HEK293T (cell line): ENCODE measurements at places on chromosomes 6 and 20.
A peak's percentile ranks its signal among the peaks of the same experiment; 100 is the strongest.

DNA sequence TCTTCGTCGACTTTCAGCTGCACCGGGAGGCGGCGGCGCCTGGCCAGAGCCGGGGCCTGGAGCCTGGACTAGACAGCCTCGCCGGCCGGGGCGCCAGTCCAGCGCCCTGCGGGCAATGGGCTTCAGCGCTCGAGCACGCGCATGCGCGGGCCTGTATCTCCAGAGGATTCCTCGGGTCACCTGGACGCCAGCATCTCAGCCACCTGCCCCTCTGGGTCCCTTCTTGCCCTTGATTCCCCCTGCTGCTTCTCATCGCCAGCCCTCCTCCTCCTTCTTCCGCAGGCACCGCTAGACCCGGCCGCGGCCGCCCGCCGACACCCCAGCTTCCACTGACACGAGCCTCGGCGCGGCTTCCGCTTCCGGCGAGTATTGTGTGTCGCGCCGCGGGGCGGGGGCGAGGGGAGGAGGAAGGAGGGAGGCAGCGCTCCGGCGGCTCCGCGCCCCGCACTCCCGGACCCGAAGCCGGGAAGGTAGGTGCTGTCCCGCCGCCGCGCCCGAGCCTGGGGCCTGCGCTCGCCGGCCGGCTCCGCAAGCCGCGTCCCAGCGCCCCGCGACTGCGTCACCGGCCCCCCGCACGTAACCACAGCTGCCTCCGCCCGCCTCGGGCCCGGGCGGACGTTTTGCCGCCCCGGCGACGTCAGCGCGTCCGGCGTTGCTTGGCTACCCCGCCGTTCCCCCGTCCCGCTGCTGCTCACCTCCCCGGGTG is at the start of gene TRIM39:
TSS of gene TRIM39 (plus strand) at position 402 of the 706 bp plus-strand sequence. CDS start 2,391 bp downstream, outside the sequence.
- DNase-seq: peak; percentile 83

GRCh38 chr20:9021699-9022098 is 47.2 kb upstream of the PLCB4 start:
- DNase-seq: no peak

DNA sequence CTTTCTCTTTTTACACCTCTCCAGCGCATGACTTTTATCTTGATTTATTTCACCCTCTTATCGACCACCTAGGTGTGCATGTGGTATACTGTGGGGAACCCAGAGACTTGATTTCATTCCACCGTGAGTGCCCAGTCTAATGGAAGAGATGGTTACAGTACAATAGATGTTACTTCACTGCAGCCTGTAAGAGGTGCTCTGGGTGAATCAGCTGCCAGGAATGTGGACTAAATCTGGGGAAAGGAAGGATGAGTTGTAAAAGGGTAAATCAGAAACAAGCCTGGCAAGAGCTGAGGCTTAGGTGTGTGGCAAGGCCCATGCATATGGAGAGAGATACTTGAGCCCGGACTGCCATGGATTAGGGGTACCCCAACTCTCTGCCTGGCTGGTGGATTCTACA is 7.4 kb downstream of the STK35 start:
- no peak for DNase-seq

DNA sequence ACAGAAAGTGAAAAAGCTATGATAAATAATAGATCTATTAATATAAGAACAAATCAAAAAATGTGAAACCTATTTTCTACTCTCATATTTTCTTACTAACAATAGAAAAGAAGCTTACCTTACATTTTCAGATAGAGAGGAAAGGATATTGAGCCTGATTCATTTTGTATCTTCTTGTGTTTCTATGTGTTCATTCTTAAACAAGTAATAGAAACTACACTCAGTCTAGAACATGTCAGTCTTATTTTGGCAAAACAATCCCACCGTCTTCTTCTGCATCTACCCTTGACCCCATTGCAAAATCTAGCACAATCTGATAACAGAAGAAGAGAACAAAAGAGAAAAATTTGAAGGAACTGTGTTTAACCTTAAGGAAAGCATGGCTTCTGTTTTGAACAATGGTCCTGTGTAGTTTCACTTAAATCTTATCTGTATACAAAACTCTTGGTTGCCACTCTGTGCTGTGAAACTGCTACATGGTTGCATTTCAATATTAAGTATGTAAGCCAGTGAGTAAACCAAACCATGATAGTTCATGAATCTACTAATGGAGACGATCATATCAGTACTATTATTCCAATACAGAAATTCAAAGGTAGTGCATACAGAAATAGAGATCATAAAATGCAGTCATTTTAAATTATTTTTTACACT is 69.5 kb upstream of the LGSN start:
- no peak for DNase-seq

- DNase-seq: peak; percentile 25
Observed at GRCh38 chr6:14863902-14864850, 381.7 kb upstream of the JARID2 start.

DNA sequence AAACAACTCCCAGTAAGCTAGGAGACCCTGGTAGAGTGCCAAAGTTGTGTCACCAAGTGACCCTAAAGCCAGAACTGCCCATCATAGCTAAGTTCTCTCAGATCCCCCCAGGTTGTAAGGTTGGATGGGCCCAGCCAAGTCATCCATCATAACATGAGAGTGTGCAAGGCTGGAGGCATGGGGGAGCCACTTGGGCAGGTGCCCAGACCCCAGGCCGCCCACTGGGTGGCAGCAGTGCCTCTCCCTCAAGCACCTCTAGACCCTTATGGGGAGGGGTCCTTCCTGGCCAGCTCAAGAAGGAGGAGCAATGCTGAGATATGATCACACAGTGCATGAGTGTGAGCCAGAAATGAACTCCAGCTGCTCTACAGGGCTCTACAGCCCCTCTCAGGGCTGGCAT is 154.5 kb downstream of the MYLK4 start:
- peak; percentile 36 for DNase-seq

- DNase-seq: peak; percentile 64
Observed at GRCh38 chr20:50478162-50478990, 31.8 kb upstream of the PTPN1 start.

GRCh38 chr6:20605061-20605460 is 70.8 kb downstream of the CDKAL1 start:
- DNase-seq: no peak

DNA sequence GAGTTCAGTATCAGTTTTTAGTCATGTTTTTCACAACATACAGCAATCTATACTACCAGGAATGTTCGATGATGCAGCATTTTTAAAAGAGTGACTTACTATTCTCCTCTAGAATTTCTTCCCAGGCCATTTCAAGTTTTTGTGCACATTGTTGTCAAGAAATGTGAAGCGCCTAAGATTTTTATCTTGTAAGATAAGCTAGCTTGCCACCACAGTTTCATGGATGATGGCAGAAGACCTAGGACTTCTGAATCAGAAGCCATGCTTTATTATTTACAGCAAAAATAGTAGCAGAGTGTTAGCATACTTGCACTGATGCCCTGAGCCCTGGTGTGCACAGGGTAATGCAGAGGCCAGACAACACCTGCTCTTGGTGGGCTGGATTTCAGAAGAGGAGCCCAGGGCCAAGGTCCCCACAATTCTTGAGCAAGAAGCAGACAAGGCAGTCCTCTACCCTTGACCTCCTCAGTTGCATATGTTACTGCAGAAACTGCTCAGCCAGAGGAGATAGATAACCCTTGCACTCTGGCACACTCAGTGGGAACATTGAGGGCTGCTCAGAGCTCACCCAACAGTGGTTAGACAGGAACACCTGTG is 99.2 kb downstream of the QKI start:
- no peak for DNase-seq

DNA sequence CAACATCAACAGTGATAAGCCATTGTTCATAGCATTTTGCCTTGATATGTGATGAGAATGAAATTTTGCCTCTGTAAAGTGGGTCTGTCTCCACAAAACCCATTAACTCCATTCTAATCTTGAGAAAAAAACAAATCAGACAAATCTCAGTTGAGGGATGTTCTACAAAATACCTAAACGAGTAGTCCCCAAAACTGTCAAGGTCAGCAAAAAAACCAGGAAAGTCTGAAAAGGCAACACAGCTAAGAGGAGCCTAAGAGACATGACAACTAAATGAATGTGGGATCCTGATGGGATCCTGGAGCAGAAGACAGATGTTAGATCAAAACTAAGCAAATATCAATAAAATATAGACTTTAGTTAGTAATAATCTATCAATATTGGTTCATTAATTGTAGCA is 431.6 kb upstream of the SPTLC3 start:
- no peak for DNase-seq

DNA sequence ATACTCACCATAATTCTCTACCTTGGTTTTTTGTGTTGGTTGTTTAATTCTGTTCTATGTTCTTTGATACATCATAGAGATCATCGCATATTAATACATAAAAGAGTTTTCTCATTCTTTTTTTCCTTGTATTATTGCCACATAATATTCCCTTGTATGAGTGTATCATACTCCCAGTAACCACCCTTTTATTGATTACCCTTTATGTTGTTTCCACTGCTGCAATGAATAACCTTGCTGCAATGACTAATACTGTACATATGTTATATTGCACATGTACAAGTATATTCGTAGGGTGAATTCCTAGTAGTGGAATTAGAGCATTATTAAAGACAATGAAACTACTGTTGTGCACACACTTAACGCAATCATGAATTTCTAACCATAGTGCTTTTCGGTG is 9.1 kb upstream of the SF3B5 start:
- no peak for DNase-seq

GRCh38 chr6:3139090-3139903 is 18.0 kb downstream of the TUBB2A start:
- no peak for DNase-seq

GRCh38 chr20:59752704-59753460 is 148.5 kb downstream of the PHACTR3 start:
- DNase-seq: no peak

GRCh38 chr6:111850295-111850937 is 22.8 kb downstream of the FYN start:
- no peak for DNase-seq

DNA sequence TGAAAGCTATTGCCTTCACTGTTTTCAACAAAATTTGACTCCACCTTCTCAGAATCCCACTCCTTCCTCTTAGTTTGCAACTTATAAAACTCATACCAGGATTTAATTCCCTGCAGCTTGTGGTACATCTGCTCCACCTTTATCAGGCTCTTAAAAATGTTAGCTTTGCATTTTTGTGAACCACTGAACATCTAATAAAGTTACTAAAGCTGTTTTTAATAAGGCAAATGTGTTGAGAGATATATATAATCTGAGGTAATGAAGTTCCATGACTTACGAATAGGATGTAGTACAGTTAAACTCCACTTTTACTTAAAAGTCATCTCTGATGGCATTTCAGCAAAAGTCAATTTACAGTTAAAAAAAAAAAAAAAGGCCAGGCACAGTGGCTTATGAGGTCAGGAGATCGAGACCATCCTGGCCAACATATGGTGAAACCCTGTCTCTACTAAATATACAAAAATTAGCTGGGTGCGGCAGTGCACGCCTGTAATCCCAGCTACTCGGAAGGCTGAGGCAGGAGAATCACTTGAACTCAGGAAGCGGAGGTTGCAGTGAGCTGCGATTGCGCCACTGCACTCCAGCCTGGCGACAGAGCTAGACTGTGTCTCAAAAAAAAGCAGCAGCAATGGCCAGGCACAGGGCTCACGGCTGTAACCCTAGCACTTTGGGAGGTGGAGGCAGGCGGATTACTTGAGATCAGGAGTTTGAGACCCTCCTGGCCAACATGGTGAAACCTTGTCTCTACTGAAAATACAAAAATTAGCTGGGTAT is 106.2 kb downstream of the KIF13A start:
- DNase-seq: no peak

DNA sequence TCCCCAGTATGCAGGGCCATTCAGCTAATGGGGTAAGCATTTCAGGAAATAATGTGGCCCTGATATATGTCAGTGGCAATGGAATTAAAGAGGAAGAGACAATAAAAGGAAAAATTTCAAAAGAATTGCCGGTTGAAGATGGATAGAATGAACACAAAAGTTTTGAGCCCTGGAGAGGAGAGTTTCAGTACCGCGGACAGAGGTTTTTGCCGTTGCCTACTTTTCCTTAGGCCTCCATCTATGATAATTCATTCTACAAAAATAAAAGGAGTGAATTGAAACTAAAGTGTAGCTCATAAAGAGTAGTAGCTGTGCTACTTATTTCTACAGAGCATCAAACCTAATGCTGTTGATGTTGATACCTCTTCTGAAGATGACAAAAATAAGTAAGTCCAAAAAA is 140.7 kb downstream of the RNASET2 start:
- DNase-seq: no peak

GRCh38 chr20:58883241-58883691 is 30.8 kb downstream of the GNAS start:
- DNase-seq: no peak

GRCh38 chr6:40148882-40149573 is 214.8 kb upstream of the MOCS1 start:
- DNase-seq: no peak

DNA sequence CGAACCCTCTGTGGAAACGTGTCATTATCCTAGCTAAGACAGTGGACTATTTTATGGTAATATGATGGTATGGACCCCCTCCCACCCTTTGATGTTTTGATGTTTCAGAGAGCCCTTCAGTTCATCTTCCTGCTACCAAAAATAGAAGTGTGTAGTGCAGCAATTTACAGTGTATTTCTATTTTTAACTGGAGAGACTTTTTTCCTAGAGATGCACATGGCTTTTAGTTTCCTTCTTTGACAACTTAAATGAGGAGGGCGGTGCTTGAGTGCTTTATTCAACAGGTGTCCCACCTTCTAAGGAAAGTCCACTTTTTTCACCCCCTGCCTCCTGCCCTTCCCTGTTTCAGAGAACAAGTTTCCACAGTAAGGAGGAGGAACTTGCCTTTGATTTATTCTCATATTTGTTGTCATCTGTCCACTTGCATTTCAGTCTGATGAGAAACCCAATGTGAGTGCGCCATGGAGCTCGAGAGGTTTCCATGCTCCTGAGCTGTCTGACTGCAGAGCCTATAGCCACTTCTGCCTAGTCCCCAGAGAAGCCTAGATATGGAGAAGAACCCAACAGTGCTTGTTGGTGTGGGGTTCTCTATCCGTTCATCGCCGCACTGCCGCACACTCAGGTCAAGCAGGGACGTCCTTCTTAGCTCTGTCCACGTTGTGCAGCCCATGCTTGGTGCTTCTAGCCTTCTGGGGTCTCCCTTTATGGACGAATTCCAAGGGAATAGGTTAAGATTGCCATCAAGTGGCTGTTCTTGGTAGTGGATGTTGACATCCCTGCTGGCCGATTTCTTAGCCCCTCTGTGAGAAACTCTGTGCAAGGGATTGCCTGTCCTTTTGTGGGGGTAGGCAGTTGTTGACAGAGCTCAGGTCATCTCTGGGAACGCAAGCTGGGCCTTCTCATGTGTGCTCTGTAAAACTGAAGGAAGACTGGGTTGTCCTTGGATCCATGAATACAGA is 144.2 kb downstream of the JARID2 start:
- peak; percentile 70 for DNase-seq

GRCh38 chr6:50845499-50846143 is 26.9 kb downstream of the TFAP2B start:
- DNase-seq: no peak

DNA sequence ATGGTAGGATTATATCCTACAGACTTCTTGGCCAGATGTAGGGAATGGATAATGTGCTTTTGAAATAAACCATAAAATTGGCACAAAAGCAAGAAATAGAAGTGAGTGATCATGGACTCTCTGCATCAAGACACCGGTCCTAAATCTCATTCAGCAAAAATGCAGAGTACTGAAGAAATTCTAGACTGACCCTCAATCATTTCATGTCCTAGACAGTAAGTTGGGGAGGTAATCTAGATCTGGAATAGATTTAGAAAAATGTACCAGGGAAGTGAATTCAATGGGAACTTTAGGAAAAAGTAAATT is 69.7 kb upstream of the ADTRP start:
- no peak for DNase-seq

GRCh38 chr20:38120625-38120988 is 44.5 kb downstream of the TGM2 start:
- no peak for DNase-seq
